ENCODE measurements at places on chromosomes 11 and 22.
A peak's percentile ranks its signal among the peaks of the same experiment; 100 is the strongest.

DNA sequence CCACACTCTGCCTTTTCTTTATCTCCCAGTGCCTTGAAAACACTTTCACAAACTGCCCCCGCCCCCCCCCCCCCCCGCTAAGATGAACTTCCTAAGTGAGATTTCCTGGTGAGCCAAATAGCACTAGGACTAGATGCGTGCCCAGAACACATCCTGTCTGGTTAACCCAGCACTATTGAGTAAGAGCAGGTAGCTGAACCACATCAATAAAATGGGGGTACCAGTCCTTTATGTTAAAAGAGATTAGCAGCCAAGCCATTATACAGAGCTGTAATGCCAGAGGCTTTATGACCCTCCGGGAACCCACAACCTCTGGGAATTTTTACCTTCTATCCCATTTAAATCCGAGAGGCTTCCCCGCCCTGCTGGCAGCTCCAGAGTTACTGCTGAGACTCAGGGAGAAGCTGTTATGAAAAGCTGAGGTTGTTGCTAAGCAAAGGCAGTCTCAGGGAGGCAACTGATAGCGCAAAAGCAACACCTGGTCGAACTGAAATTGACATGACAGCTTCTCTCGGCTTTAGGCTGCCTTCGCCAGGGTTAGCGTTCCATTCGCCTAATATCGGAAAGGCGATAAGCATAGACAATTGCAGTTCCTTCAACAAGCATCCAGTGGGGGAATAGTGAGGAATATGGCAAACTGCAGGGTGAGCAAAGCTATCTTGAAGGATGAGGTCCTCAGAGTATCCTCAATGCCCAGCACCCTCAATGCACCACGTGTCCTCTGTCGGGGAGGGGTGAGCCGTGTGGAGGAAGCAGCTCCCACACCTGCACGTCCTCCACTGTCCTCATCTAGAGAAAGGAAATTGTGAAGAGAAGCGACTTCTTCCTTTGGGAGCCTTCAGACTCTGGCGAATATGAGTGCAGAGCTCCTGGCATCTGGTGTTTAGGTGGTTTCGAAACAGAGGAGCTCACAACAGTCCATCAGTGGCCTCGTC, 977.0 kb downstream of the NTM start:
- no peaks in the 10 kb centered on the region for H3K27me3 ChIP-seq
- H3K27ac ChIP-seq: no peak overlapping the region
- DNase-seq: no peak
- no peak overlapping the region for H3K4me3 ChIP-seq
- no peaks in the 10 kb centered on the region for H3K4me1 ChIP-seq
- no peaks in the 10 kb centered on the region for H3K36me3 ChIP-seq

GRCh38 chr11:76559346-76559745, 111.2 kb downstream of the LRRC32 start:
- no peak for DNase-seq
- no peak overlapping the region for H3K4me3 ChIP-seq
- H3K27ac ChIP-seq: no peak overlapping the region
- peaks cover 10% of the 10 kb centered on the region for H3K36me3 ChIP-seq
- H3K4me1 ChIP-seq: no peaks in the 10 kb centered on the region
- no peaks in the 10 kb centered on the region for H3K27me3 ChIP-seq

- no peak overlapping the region for H3K27ac ChIP-seq
- H3K4me3 ChIP-seq: no peak overlapping the region
- no peak for DNase-seq
- H3K27me3 ChIP-seq: peaks cover 5% of the 10 kb centered on the region
Measured at GRCh38 chr11:77725433-77725832, 87.8 kb upstream of the CLNS1A start.

DNA sequence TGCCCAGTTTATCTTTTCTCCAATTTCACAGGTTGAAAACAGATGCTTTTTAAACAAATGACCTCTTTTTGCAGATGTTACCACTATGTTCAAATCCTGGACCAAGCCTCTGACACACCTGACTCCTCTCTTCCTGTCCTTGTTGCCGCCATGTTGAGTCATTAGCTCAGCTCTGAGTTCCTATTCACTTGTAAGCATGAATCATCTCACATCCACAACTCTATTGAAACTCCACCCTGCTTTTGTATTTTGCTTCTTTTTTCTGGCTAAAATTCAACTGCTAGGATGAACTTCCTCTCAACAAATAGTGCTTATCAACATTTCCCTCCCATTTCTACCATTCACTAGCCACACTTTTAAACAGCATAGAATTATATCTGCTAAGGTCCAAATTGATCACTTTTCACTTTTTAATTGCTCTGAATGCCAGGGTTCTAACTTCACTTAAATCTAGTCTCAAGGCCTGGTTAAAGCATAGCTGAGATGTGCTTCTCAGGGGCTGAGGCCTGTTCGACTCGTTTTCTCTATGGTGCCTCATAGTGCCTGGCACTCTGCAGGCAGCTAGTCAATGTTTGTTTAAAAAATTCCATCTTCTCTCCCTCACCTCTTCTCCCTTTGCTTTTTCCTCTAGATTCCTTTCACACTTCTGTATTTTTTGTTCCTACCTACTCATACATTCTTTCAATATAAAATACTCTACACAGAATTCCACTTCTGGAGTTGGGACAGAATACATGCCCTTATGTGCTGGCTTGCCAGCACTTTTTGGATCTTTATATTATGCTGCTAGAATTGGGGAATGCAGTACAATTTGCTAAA, 3.9 kb downstream of the JOSD1 start:
- peaks cover 22% of the 10 kb centered on the region for H3K4me1 ChIP-seq
- H3K27ac ChIP-seq: peak overlapping the region; percentile 4
- no peak for DNase-seq
- H3K4me3 ChIP-seq: peak overlapping the region; percentile 92
- H3K36me3 ChIP-seq: peaks cover under 1% of the 10 kb centered on the region

DNA sequence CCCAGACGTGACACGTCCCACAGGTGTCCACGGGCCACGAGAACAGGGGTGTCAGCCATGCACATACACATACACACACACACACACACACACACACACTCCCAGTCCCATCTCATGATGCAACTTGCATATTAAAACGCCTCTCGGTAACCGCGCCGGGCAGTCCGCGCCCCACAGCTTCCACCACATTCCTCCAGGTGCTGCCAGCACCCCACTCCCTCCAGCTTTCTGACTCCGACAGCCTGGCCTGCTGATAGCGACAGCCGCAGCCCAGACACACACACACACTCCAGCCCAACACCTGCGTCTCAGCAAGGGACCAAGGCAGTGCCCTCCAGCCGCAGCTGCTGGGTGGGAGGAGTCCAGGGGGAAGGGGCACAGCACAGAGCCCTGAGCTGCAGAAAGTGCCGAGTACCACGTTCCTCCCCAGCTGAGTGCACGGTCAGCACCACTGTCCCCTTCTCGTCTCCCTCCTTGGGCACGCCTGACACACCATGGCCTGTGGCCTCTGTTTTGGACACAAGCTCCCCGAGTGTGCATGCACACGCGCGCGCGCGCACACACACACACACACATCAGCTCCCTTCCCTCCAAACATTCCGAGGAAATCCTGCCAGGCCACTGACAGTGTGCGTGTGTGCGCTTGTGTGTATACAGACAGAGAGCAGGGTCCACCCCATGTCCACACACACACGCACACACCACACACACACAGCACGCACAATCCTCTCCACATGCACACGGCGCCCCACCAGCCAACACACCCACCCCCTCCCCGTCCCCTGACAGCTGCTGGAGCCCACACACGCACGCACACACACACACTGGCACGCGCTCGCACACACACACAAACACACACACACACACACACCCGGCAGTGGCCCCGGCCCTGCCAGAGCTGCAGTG, 1.2 kb downstream of the ELFN2 start:
- peaks cover 39% of the 10 kb centered on the region for H3K4me1 ChIP-seq
- peak overlapping the region; percentile 65 for H3K27ac ChIP-seq
- DNase-seq: peak; percentile 67
- H3K27me3 ChIP-seq: peaks cover 16% of the 10 kb centered on the region
- peak overlapping the region; percentile 70 for H3K4me3 ChIP-seq

DNA sequence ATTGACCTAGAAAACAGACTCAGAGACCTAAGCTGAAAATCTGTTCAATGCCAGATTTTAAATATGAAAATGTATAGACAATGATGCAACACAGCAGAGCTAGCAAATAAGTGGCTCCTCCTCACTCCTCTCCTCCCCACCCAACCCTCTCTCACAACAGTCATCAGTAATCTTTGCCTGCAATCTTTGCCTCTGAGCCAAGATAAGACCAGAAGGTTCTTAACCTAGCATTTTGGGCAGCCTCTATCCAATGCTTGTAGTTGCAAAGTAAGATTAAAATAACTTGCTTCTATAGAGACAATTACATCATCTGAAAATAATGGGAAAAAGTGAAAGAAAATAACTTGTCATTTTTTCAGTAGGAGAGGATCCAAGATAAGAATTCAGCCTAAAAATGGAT, 117.3 kb downstream of the PARVA start:
- no peak for DNase-seq
- peaks cover 14% of the 10 kb centered on the region for H3K4me1 ChIP-seq
- H3K27me3 ChIP-seq: no peaks in the 10 kb centered on the region
- H3K27ac ChIP-seq: no peak overlapping the region
- H3K36me3 ChIP-seq: peaks cover 2% of the 10 kb centered on the region
- H3K4me3 ChIP-seq: no peak overlapping the region

GRCh38 chr11:72069787-72070251, 10.5 kb downstream of the NUMA1 start:
- H3K36me3 ChIP-seq: no peaks in the 10 kb centered on the region
- no peak for DNase-seq
- no peak overlapping the region for H3K4me3 ChIP-seq
- H3K27me3 ChIP-seq: peaks cover 2% of the 10 kb centered on the region
- H3K27ac ChIP-seq: no peak overlapping the region
- peaks cover 20% of the 10 kb centered on the region for H3K4me1 ChIP-seq

- H3K27ac ChIP-seq: no peak overlapping the region
- peaks cover 12% of the 10 kb centered on the region for H3K4me1 ChIP-seq
- no peak overlapping the region for H3K4me3 ChIP-seq
- H3K36me3 ChIP-seq: peaks cover 7% of the 10 kb centered on the region
- no peak for DNase-seq
- H3K27me3 ChIP-seq: peaks cover 8% of the 10 kb centered on the region
Measured at GRCh38 chr11:130166457-130166784, 6.8 kb downstream of the ST14 start.
